ENCODE measurements at places on chromosomes 2 and 18.

GRCh38 chr2:167332358-167332757, 444.1 kb downstream of the XIRP2 start:
- DNase-seq: no peak

DNA sequence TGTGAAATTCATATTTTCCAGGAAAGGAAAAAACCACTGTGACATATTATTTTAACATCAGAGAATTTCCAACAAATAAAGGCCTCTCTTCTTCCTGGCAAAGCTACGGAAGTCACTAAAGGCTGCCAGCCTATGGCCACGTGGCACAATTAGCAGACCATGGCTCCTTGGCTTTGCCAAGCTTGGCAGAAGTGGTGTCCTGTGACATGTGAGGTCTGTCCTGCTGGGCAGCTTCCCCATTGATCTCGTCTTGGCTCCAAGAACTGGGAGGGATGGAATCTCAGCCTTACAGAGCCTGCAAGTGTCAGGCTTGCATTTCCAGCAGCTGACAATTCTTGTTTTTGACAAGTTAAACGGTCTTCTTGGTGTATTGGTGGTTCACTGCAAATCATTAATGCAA, 226.9 kb upstream of the THSD7B start:
- DNase-seq: no peak

GRCh38 chr2:136322428-136322827, 204.5 kb upstream of the CXCR4 start:
- no peak for DNase-seq

- no peak for DNase-seq
Measured at GRCh38 chr2:98464772-98465310, 20.2 kb downstream of the INPP4A start.

DNA sequence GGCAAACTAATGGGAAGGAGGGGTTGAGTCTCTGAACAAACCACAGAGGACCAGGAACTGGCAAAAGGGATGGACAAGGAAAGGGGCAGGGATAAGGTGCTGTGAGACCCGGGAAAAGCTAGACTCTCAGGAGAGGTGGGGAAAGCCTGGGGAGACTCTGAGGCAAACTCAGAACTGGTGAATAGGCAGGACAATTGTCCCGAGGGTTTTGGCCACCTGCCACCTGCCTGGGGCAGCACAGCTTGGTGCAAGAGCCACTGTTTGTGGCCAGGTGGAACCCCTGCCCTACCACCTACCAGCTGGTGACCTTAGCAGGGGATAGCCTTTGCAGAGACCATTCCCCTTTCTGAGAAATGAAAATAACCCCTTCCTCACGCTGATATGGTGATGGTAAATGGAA, 129.4 kb upstream of the ASB18 start:
- no peak for DNase-seq

GRCh38 chr2:172821370-172822338, 86.0 kb downstream of the RAPGEF4 start:
- no peak for DNase-seq

- no peak for DNase-seq
Measured at GRCh38 chr2:74373221-74373676, 6.9 kb downstream of the DCTN1 start.

GRCh38 chr18:48605408-48605845, 66.6 kb downstream of the CTIF start:
- peak; percentile 24 for DNase-seq

- peak; percentile 40 for DNase-seq
Measured at GRCh38 chr2:180124273-180125139, 117.4 kb upstream of the CWC22 start.

GRCh38 chr2:73821227-73821626, 7.5 kb upstream of the STAMBP start:
- DNase-seq: no peak
